ENCODE measurements at places on chromosomes 4 and X. TPM values are rescaled to one million over a fixed set of nuclear protein-coding genes. Genes with fewer than 3 reads are reported as not detected.

DNA sequence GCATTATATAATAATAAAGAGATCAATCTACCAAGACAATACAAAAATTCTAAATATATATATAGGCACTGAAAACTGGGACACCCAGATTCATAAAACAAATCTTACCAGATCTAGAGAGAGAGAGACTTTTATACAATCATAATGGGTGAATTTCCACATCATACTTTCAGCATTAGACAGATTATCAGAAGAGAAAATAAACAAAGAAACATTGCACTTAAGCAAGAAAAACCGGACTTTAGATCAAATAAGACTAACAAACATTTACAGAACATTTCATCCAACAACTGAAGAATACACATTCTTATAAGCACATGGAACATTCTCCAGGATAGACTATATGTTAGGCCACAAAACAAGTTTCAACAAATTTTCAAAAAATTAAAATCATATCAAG, 245.1 kb downstream of the INPP4B start:
- no peak for DNase-seq

DNA sequence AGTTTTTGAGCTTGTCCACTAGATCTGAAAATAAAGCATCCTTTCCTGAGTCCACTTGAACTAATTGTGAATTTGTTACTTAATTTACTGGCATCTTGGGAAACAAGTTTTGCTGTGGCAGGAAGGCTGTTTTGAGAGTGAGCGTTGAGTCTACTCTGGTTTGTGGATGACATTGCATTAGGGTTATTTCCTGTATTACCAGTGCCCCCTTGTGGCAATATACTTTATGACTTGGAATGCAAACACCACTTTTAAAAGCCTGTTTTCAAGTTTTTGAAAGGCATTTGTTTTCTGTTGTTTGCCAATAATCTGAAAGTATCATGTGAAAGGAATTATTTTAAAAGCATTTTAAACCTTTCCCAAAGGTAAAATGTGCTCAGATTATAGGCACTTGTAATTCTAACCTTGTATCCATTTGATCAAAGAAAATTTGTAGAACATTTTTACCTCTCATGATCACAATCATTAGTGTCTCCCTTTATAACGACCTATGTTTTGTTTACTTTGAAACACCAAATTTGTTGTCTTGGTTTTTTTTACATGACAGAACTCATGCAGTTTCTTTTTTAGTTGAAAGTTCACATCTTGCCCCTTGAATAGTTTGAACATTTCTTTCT, 18.0 kb upstream of the CYP2U1 start:
- peak; percentile 71 for DNase-seq

GRCh38 chr4:30828264-30828926, 108.2 kb downstream of the PCDH7 start:
- peak; percentile 62 for DNase-seq

- DNase-seq: peak; percentile 4
Observed at GRCh38 chr4:72629540-72629939, 60.5 kb upstream of the ADAMTS3 start.

DNA sequence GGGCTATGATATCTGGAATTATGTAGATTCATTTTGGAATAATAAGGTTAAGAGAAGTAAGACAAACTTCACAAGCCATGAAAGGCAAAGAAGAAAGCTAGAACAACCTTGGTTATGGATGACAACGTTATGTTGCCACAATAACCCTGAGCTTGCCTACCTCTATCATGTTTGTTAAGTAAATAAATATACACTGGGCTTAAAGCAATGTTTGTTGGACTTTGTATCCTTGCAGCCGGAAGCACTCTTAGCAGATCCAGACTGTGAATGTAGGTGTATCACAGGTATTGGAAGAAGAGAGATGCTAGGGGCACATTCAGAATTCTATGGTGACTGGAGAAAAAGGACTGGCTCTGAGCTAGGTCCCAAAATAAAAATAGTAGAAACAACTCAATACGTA, 214.4 kb downstream of the HS3ST1 start:
- DNase-seq: no peak

DNA sequence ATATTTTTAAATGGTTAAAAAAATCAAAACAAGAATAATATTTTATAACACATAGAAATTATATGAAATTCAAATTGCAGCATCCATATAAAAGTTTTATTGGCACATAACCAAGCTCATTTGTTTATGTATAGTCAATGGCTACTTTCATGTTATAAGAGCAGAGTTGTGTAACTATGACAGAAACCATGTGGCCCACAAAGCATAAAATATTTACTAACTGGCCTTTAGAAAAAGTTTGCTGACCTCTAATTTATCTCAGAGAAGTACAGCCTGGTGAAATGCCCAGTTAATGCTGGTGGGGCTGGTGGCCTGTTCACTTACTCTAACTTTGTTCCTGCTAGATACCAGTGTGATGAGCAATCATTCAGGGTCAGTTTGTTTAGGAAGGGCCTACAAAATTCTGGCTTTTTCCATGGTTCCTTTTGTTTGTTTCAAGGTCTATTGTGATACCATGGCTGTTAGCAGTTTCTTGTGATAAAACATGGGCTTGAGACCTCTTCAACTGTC, 104.6 kb downstream of the PPP1R2C start:
- DNase-seq: no peak

- no peak for DNase-seq
Observed at GRCh38 chr4:131381055-131381454, 1768.0 kb upstream of the PCDH10 start.

DNA sequence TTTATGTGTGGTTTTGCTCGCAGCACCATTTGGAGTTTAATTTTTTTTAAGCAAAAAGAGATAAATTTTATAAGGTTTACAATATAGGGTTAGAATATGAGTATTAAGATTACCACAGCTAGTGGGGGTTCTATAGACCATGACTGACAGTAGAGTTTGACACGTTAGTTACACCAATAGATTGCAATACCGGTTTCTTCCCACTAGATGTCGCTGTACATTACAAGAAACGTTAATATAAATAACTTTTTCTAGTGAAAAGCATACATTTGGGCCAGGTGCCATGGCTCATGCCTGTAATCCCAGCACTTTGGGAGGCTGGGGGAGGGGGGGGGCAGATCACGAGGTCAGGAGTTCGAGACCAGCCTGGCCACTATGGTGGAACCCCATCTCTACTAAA, 433.6 kb downstream of the MAGEB5 start:
- peak; percentile 1 for DNase-seq

DNA sequence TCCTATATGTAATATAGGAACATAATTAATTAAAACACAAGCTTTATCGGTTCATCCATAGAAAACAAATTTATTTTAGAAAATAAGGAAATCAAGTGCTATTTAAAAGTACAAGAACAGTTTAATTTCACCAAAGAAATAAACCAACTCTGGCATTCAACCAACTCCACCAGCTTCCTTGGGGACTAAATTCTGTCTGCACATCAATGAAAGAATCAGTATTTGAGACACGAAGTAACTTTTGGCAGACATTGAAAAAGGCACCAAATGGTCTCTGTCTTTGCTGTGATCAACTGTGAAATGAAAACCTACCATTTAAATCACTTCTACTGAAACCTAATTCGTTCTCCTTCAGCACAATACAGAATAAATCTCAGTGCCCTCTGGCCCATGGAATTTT, 719.7 kb upstream of the GRIA3 start:
- DNase-seq: no peak

GRCh38 chr4:182925855-182926254, 8.7 kb upstream of the DCTD start:
- DNase-seq: no peak

DNA sequence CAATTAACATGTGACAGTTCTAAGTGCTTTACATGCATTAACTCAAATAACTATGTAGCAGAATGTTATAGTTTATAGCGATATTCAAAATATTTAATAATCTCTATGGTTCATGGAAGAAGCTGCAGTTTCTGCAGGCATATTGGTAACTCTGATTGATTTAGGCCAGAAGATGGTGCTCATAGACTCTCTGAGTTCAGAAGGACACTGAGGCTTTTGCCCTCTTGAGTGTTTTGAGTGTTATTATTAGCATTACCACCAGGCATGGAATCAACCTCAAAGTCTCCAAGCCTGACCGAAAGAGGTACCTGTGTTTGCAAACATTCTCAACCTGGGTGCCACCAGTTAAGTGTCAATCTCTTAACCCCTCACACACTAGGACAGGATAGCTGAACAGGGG, 792.3 kb upstream of the PCDH7 start:
- no peak for DNase-seq

DNA sequence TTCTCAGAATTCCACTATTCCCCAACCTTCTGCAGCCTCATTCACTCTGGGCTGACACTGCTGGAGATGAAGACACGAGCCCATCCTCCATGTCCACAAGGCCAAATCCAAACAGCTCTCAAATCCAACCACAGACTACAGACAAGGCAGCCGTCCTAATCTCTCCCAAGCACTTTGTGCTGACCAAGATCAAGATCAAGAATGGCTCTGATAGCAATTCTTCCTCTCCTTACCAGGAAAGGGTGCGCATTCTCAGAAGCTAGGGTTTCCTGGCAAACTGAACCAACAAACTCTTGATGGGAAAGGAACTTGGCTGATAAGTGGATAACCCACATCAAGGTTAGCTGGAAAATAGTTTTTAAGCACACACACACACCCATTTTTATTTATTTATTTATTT, 26.5 kb downstream of the RELL1 start:
- no peak for DNase-seq

GRCh38 chrX:643241-643595, 12.6 kb downstream of the SHOX start:
- DNase-seq: no peak

- peak; percentile 31 for DNase-seq
Observed at GRCh38 chr4:93084599-93085305, 743.8 kb upstream of the ATOH1 start.

GRCh38 chr4:146522869-146523205, 1.1 kb upstream of the SLC10A7 start:
- DNase-seq: peak; percentile 17

DNA sequence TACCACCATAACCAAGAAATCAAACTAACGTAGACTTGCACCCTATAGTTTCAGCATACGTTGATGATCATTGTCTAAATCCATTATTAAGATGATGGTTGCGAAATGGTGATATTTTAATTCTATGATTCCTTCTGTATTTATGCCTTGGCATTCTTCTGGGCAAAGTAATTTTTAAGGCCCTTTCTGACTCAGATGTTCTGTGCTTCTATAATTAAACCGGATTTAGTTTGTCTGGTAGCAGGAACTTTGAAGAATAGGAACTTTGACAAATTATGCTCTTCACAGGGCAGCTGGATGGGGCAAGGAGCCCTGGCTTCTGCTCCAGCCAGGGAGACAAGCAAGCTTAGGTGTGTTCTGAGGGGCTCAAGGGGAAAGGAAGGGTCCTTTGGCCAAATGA, 23.8 kb upstream of the PLAC1 start:
- DNase-seq: peak; percentile 58

- DNase-seq: no peak
Observed at GRCh38 chrX:131227608-131228007, 61.5 kb downstream of the IGSF1 start.

The CXCL6 gene
- total RNA-seq: 0.34 TPM

The STAP1 gene
- total RNA-seq: not detected

The ACOT9 gene
- total RNA-seq: 59.8 TPM

The FOXR2 gene
- not detected for total RNA-seq

The GLOD5 gene
- total RNA-seq: not detected

The NFXL1 gene
- total RNA-seq: 8.1 TPM

The SPIN3 gene
- 6.0 TPM for total RNA-seq

The ENPEP gene
- 0.13 TPM for total RNA-seq

The POF1B gene
- not detected for total RNA-seq

Data from LHCN-M2 (cell line).